ENCODE measurements at places on chromosomes 16 and 17.
A peak's percentile ranks its signal among the peaks of the same experiment; 100 is the strongest.

DNA sequence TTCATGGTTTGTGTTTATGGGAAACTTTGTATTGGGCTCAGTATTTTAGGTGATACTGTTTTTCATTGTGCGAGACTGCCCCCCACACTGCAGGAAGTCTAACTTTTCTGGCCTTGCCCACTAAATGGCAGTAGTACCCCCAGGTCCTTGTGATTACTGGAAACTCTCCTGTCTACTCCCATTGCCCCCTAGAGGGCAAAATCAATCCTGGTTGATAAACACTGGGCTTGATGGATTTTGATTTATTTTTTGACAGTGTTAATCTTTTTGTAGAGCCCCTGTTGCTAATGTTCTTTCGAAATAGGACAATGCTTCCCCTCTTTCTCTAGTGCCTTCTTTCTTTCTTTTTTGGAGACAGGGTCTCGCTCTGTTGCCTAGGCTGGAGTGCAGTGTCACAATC lies 15.5 kb downstream of the METTL9 start:
- H3K27ac ChIP-seq, result peak overlapping the region; percentile 53
- no peak for DNase-seq
- H3K4me1 ChIP-seq, result peaks cover 77% of the 10 kb centered on the region
- H3K36me3 ChIP-seq, result peaks cover 58% of the 10 kb centered on the region
- H3K27me3 ChIP-seq, result no peaks in the 10 kb centered on the region

- H3K36me3 ChIP-seq, result peaks cover 18% of the 10 kb centered on the region
- DNase-seq, result no peak
- H3K4me1 ChIP-seq, result peaks cover 34% of the 10 kb centered on the region
- H3K27ac ChIP-seq, result peak overlapping the region; percentile 49
- peaks cover under 1% of the 10 kb centered on the region for H3K27me3 ChIP-seq
- H3K4me3 ChIP-seq, result peak overlapping the region; percentile 95
Observed at GRCh38 chr16:31093132-31093703, 1.4 kb downstream of the VKORC1 start.

- peaks cover 12% of the 10 kb centered on the region for H3K4me1 ChIP-seq
- no peak overlapping the region for H3K27ac ChIP-seq
- no peak for DNase-seq
- no peaks in the 10 kb centered on the region for H3K36me3 ChIP-seq
- H3K4me3 ChIP-seq, result no peak overlapping the region
Observed at GRCh38 chr16:49755313-49755620, 100.6 kb downstream of the ZNF423 start.

- DNase-seq, result no peak
- H3K27ac ChIP-seq, result no peak overlapping the region
- H3K4me1 ChIP-seq, result peaks cover 49% of the 10 kb centered on the region
- no peaks in the 10 kb centered on the region for H3K36me3 ChIP-seq
Observed at GRCh38 chr17:34369571-34369970, 6.5 kb upstream of the CCL1 start.

GRCh38 chr16:55810451-55810961 lies 22.4 kb downstream of the CES1 start:
- H3K4me3 ChIP-seq, result no peak overlapping the region
- H3K36me3 ChIP-seq, result no peaks in the 10 kb centered on the region
- no peaks in the 10 kb centered on the region for H3K4me1 ChIP-seq
- H3K27ac ChIP-seq, result no peak overlapping the region
- no peak for DNase-seq
- no peaks in the 10 kb centered on the region for H3K27me3 ChIP-seq

Data from activated CD8-positive, alpha-beta T cell treated with anti-CD3 and anti-CD28 coated beads, Interleukin-2, amount 10 ng/mL, durations not matched to agents 7 days and 5 days (primary cell).